ENCODE measurements at places on chromosomes 2 and 18.

- DNase-seq: no peak
Measured at GRCh38 chr2:235215248-235215647, 263.4 kb downstream of the SH3BP4 start.

- DNase-seq: peak; percentile 94
Measured at GRCh38 chr2:22281033-22281432, 1103.9 kb upstream of the KLHL29 start.

- peak; percentile 49 for DNase-seq
Measured at GRCh38 chr2:73938718-73939352, 12.2 kb downstream of the DGUOK start.

DNA sequence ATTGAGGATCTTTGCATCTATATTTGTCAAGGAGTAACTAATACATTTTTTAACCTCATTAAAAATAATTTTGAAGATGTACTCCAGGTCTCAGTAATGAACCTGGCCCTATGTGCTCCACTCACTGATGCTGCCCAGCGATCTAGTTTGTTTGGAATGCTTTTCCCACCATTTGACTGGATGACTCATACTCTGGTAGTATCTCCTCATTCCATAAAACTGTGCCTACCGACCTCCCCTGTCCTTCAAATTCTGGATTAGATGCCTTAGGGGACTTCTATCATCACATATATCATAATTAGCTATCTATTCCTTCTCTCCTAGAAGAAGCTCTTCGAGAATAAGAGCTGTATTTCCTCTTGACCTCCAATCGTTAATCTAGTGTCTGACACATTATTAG is 83.8 kb downstream of the FAM117B start:
- peak; percentile 59 for DNase-seq

DNA sequence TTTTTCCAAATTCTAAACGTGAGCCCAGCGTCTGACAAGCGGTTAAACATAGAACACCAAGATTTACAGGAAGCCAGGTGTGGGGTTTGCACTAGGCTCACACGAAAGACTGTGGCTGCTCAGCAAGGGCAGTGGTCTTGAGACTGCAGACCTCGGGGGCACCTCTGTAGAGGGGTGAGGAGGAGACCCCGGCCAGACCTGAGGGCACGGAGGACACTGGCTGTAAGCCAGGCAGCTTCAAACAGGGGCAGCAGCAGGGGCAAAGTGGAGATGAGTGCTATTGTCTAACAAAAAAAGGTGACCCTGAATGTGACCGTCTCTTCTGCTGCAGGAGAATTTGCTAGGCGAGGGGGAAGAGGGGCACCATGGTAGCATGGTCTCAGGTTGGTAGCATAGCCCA is 140.3 kb downstream of the CYP26B1 start:
- DNase-seq: no peak

GRCh38 chr2:8174641-8175257 is 507.1 kb upstream of the ID2 start:
- no peak for DNase-seq

- DNase-seq: no peak
Measured at GRCh38 chr2:1945819-1946218, 201.5 kb upstream of the PXDN start.

DNA sequence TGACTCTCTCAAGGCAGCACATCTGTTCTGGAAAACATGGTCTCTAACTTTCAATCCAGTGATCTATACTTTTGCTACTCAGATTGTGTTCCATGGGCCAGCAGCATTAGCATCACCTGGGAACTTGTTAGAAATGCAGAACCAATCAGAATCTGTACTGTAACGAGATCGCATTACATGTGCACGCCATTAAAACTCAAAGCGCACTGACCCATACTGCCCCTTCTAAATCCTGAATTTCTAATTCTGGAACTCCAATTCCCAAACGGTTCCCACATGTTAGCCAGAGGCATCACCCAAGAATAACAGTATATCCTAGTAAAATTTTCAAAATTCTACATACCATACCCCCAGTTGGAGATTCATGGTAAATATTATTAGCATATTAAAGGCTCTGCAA is 10.5 kb upstream of the DCTN1 start:
- DNase-seq: no peak

All from fibroblast of lung (primary cell).